ENCODE measurements at places on chromosomes 7 and 10.

- DNase-seq = no peak
Observed at GRCh38 chr7:134044682-134045081, 82.5 kb upstream of the LRGUK start.

DNA sequence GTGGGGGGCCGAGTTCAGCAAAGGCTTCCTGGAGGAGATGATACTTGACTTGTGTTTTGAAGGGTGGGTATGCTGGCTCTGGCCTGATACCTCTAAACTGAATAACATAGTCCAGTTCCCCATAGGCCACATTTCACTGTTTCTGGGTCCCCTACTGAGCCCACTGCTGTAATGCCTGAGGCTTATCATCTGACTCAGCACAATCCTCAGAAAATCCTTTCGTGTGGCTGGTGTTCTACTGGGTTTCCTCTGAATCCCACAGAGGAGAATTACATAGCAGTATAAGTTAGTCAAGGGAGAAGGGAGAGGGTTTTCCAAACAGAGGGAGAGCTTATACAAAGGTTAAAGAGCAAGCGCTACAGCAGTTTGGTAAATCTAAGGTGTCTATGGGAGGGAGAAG lies 2.8 kb upstream of the R3HCC1L start:
- no peak for DNase-seq

- DNase-seq = no peak
Observed at GRCh38 chr7:6268907-6269306, 3.5 kb downstream of the CYTH3 start.

- no peak for DNase-seq
Observed at GRCh38 chr7:129176916-129177710, 11.3 kb upstream of the SMO start.

- DNase-seq = no peak
Observed at GRCh38 chr10:9305018-9305655, 1250.6 kb downstream of the GATA3 start.

DNA sequence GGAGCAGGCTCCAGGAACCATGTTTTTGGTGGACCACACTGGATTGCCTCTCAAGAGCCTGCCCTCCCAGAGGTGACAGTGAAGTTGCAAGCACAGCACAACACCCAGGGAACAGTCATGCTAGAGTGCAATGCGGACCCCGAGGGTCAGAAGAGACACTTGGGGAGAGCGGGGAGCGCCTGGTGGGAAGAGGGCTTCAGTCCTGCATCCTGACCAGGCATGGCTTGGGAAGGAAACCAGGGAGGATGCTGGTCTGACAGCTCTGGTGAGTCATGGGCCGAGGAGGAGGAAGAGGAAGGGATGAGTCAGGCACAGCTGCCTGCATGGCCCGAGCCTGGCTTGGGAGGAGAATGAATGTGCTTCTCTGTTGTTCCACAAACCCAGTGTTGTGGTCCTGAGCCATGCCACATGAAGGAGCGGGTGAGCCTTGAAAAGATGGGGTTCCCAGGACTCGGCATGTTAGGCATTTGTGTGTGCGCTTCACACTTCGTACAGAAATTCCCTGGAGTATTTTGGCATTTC lies 29.5 kb upstream of the ANKRD2 start:
- peak; percentile 78 for DNase-seq

- DNase-seq = no peak
Observed at GRCh38 chr7:27600247-27600646, 62.4 kb downstream of the HIBADH start.

- no peak for DNase-seq
Observed at GRCh38 chr10:126080879-126081411, 184.6 kb downstream of the FANK1 start.

DNA sequence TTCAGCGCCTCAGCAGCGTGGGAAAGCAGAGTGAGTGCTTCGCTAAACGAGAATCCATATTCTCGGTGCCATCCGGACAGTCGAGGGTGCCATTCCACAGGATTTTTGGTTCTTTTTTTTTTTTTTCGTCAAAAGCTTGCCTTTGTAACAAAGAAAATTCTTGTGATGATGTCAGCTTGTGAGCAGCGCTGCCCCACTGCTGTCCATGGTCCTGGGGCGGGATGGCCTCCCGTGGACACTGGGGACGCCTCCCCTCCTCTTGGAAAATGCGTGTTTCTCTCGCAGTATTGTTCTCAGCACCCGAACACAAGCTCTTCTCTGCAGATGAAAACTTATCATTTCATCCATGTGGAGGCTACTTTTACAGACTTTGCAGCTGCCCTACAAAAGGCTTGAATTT lies 477.4 kb downstream of the TCERG1L start:
- DNase-seq = no peak

DNA sequence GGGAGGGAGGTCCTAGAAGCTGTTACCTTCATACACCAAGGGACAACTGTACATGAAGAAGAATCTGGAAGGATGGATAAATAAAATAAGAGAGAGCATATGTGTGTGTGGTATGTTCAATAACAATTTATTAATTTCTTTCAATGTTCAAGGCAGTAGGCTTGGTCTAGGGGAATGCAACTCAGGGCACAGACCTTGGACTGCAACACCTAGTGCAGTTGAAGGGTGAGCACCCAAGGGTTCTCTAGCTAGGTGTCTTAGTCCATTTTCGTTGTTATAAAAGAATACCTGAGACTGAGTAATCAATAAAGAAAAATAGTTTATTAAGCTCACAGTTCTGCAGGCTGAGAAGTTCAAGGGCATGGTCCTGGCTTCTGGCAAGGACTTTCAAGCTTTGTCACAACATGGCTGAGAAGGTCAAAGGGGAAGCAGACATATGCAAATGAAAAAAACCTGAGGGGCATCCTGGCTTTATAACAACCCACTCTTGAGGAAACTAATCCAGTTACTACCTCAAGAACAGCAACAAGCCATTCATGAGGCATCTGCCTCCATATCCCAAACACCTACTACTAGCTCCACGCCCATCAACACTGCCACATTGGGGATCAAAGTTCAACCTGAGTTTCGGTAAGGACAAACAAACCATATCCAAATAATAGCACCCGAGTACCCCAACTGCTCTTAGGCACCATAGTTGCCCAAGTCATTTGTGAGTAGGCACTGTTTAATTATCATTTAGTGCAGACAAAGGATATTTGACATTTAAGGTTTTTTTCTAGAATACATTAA lies 15.7 kb upstream of the SGCE start:
- DNase-seq = no peak

Data from T1000 (cell line).